ENCODE measurements at places on chromosomes 6 and 20. TPM values are rescaled to one million over a fixed set of nuclear protein-coding genes. Genes with fewer than 3 reads are reported as not detected.

- DNase-seq: no peak
Measured at GRCh38 chr6:25428758-25429317, 149.7 kb downstream of the CARMIL1 start.

DNA sequence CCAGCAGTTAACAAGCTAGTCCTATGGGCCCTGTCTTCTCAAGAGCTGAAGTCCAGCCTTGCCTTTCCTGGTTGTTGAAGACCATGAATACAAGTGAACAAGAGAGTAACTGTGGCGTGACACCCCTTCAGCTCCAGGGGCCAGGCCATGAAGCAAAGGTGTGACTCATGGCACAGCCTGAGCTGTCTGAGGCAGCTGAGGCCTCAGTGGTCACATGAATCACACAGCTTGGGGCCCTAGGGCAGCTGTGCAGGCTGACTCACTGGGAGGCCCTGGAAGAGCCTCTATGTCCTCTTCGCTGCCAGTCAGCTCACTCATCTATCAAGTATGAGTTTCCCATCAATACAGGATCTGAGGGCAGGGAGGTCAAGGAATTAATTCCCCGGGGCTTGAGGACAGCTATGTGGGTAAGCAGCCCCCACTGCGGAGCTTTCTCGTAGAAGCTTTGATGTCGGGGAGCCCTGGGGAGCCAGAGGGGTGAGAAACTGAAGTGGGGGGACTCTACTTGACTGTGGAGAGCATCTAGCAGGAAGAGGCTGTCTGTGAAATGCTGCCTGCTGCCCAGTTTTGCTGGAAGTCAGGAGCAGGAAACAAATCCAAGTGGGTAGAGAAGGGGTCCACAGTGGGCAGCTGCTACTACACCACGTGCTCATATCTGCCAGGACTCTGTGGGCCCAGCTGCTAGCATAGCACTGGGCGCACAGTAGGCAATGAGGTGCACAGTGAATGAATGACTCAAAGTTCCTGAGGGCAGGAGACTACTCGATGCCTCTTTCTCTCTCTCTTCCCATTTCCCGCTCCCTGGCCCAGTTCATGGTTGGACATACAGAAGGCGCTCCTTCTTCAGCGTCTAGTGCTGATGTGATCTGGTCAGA lies 13.7 kb upstream of the FAM83C start:
- DNase-seq: no peak

- no peak for DNase-seq
Measured at GRCh38 chr20:15288106-15288505, 950.7 kb upstream of the FLRT3 start.

- no peak for DNase-seq
Measured at GRCh38 chr6:140572867-140573266, 1198.4 kb upstream of the CITED2 start.

- DNase-seq: no peak
Measured at GRCh38 chr20:58854638-58855471, 2.3 kb downstream of the GNAS start.

GRCh38 chr6:136524936-136525413 lies 25.2 kb downstream of the MAP7 start:
- DNase-seq: no peak

- no peak for DNase-seq
Measured at GRCh38 chr6:129493354-129493902, 216.5 kb downstream of the ARHGAP18 start.

GRCh38 chr6:155227046-155227445 lies 36.8 kb upstream of the CLDN20 start:
- DNase-seq: no peak

GRCh38 chr6:70518723-70519122 lies 48.0 kb upstream of the SDHAF4 start:
- no peak for DNase-seq

DNA sequence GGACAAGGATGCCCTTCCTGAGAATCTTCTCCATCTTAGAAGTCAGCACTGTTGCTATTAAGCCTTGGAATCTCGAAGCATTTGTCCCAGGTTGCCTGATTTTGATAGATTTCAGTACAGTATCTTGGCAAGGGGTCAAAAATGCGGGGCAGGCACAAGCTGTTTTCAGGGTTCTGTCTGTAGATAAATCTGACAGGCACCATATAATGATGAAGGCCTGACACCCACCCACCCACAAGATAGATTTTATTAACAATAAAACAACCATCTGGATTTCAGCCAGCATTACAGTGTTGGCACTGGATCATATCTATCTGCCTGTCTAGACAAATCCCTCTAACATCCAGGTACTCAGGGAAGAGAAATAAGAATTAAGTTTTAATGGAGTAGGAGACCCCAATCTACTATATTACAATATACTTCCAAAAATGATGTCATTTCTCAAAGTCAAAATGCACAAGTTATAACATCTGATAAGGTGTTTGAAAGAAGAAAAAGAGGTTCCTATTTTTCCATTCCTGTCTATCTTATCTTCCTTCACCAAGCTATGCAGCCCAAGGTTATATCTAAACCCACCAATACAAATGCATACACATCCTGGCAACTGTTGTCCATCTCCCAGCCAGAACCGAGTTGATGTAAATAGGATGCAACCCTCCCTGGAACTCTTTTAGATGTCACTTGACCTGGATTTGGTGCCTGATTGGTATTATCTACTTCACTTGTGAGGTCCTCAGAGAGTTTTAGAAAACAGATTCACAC lies 10.7 kb downstream of the NEDD9 start:
- no peak for DNase-seq

GRCh38 chr6:156774863-156775405 lies 2.2 kb upstream of the ARID1B start:
- no peak for DNase-seq

CCM2L gene
- total RNA-seq: 0.14 TPM

SLA2 gene
- total RNA-seq: 0.16 TPM

EYS gene
- 0.40 TPM for total RNA-seq

MAS1 gene
- total RNA-seq: not detected

ADGRB3 gene
- total RNA-seq: 5.1 TPM

All from neural crest cell (in vitro differentiated cells).